ENCODE measurements at places on chromosomes 16 and 17. TPM values are rescaled to one million over a fixed set of nuclear protein-coding genes. Genes with fewer than 3 reads are reported as not detected.

GRCh38 chr16:78310196-78310595 lies 210.7 kb downstream of the WWOX start:
- H3K27ac ChIP-seq = no peak overlapping the region
- no peak overlapping the region for H3K4me3 ChIP-seq
- no peaks in the 10 kb centered on the region for H3K27me3 ChIP-seq
- no peaks in the 10 kb centered on the region for H3K4me1 ChIP-seq

- no peak overlapping the region for H3K27ac ChIP-seq
- no peak overlapping the region for H3K4me3 ChIP-seq
- peaks cover 20% of the 10 kb centered on the region for H3K27me3 ChIP-seq
- no peaks in the 10 kb centered on the region for H3K36me3 ChIP-seq
These were observed 8.6 kb downstream of the XYLT1 start for GRCh38 chr16:17461951-17462729.

LRRC75A gene
- 1.2 TPM for total RNA-seq

BCAR1 gene
- total RNA-seq = 120 TPM

ABI3 gene
- not detected for total RNA-seq
